ENCODE measurements at places on chromosomes 1 and 21.

DNA sequence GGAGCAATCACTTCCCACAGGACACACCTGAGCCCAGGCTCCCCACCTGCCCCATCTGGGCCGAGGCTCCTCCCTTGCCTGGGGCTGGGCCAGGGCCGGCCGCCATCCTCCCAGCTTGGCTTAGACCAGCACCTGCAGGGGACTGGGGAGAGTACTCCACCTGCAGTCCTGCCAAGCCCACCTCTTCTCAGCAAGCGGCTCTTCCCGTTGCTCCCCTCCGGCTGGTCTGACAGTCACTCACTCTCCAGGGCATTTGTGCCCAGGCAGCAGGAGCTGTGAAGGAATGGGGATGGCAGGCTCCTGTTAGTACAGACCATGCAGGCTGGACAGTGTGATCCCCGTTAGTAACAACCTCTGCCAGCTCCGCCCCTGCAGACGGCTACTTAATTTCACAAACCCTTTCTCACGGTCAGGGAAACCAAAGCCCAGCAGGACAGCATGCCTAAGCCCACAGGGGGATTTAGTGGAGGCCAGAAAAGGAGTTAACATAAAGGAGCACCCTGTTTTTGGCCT is at the start of gene FYB2:
FYB2 (minus strand) TSS at position 18 of the 513 bp plus-strand sequence. CDS start 114 bp downstream, outside the sequence.
- DNase-seq, result no peak

DNA sequence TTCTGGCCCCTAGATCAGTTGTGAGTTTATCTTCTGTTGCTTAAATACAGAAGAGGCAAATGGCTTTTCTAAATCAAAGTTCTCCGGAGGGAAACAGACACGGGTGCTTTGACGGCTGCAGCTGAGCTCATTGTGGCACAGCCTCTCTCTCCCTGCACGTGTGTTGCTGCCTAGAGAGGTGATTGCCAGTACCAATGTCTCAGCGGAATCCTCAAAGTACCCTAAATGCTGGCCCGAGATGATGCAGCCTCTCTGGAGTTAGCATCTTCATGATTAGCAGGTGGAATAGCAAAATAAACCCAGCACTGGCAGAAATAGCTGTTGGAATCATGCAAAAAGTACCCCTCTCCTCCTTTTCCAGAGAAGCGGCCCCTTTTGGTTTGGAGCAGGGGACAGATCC is 192.2 kb downstream of the PRDM2 start:
- no peak for DNase-seq

DNA sequence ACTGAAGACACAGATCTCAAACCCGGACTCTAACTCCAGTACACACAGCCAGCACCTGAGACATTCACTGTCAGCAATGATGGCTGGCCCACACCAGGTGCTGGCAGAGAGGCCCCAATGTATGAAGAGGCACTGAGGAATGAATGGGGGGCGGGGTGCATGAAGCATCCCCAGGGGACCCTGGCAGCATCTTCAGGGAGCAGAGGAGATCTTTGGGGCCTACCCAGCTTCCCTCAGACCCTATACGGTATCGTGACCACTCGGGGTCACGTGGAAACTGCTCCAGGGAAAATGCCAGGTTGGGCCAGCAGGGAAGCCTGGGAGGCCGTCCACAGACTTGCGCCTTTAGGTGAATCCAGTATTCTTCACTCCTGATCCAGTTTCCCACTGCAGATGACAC is 84.3 kb downstream of the NPHP4 start:
- no peak for DNase-seq

DNA sequence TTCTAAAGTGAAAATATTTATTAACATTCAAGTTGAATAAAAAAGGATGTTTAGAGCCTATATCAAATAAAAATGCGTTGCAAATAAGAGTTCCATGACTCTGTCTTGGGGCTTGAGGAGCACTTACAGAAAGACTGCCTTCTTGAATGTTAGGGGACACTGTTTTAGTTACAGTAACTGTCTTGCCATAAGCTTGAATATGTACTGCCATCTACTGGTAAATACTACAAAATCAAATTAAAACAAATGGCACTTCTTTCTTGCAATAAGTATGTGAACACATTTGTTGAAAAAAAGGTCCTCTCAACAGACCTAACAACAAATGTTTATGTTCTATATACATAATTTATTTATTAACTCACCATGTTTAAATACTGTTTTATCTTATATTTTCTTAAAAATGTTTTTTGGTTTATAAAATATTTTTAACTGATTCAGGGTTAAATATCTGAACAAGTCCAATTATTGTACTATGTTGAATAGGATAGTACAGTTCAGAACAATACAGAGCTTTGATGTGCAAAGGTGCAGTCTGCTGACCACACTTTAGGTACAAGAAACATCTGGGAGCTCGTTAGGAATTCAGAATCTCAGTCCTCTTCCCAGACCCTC is 199.5 kb downstream of the LRRIQ3 start:
- peak; percentile 52 for DNase-seq

DNA sequence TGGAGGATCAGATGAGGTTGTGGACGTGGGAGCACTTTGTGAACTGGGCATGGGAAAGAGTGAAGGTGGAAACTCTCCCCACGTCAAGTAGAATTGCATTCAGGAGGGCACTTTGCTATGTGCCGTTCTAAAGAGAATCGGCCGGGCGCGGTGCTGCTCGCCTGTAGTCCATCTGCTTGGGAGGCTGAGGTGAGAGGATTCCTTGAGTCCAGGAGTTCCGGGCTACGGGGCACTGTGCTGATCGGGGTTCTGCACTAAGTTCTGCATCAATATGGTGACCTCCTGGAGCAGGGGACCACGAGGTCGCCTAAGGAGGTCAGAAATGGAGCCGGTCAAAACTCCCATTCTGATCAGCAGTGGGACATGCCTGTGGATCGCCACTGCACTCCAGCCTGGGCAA is 141.9 kb downstream of the PEX14 start:
- no peak for DNase-seq

GRCh38 chr1:14961661-14962267 is 191.8 kb upstream of the TMEM51 start:
- DNase-seq, result no peak

DNA sequence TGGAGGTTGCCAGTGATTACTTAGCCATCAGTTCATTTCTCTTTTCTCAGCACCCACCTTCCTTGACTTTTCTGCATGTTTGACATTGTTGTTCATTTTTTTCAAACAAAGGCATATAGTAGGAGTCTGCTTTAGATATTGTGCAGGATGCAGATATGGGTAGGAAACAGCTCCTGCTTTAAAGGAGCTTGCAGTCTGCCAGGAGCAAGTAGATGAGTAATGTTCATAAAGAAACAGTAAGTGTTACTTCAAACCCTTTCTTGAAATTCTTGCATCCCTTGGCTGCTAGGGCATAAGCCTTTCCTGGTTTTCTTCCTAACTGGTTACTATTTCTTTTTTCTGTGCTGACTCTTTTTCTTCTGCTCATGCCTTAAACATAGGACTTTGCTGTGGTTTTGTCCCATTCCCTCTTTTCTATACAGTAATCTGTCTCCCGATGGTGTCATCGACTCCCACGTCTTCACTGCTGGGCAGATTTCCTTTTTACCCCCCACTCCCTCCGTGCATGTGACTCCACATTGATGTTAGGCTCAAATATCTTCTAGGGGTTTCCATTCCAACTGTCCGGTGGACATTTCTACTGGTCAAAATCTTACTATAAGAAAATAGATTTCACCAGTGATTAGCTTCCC is 20.4 kb downstream of the PTGFRN start:
- no peak for DNase-seq

GRCh38 chr1:206059355-206059915 is 6.5 kb downstream of the RHEX start:
- no peak for DNase-seq

GRCh38 chr1:47703981-47704596 is 266.2 kb downstream of the FOXD2 start:
- DNase-seq, result peak; percentile 57

DNA sequence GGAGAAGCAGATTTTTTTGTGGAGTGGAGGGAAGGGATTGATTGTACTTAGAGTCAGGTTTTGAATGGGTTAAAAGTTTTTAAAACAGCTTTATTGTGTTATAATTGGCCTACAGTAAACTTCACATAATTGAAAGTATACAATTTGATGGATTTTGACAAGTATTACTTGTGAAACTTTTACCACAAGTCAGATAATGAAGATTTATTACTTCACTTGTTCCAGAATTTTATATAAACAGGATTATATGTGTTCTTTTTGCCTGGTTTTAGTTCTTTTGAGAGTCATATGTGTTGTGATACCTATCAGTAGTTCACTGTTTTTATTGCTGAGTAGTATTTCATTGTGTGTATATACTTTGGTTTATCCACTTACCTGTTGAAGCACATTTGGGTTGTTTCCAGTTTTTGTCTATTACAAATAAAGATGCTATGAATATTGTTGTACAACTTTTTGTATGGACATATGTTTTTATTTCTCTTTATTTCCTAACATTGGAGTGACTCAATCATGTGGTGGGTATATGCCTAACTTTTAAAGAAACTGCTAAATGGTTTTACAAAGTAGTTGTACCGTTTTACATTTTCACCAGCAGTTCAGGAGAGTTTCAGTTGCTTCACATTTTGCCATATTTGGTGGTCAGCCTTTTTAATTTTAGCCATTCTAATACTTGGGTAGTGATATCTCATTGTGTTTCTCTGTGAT is 71.0 kb downstream of the DYRK1A start:
- DNase-seq, result no peak

DNA sequence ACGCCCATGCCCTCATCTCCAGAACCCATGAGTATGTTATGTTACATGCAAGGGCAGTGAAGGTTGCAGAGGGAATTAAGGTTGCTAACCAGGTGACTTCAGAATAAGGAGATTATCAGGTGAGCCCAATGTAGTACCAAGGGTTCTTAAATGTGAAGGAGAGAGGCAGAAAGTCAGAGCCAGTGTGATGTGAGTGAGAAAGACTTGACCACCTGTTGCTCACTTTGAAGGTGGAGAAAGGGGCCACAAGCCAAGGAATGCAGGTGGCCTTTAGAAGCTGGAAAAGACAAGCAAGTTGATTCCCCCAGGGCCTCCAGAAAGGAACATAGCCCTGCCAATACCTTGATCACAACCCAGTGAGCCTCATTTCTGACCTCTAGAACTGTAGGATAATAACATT is 84.7 kb upstream of the CLDN14 start:
- no peak for DNase-seq

DNA sequence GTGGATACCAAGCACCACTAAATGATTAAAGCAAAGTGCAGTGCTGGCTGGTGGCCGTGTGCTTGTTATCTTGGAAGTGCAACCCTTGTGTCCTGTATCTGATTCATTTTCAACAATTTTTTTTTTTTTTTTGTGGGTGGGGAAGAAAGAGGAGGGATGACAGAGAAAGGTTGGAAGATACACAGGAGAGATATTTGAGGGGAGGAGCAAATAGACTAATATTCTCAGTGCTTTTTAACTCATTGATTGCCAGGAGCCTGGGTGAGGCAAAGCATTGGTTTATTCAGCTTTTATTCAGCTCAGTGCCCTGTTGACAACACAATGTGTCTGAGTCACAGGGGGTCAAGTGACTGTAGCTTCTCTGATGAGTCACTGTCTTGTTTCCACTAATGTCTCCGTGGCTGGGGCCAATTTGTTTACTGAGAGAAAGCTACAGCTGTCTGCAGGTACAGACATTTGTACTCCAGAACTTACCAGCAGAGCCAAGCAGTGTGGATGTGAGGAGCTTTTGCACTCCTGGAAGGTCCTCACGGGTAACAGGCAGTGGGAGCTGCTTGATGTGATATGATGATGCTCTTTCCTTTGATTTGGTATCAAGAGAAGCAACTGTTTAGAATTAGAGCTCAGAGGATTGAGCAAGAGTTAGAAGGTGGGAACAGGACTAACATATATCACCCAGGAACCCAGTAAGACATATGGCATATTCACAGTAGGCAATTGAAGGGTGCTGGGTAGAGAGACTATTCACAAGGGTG is 23.6 kb upstream of the DNM3 start:
- no peak for DNase-seq

GRCh38 chr1:72013161-72013560 is 269.2 kb downstream of the NEGR1 start:
- DNase-seq, result no peak

- DNase-seq, result no peak
These were observed 8.7 kb downstream of the NFASC start for GRCh38 chr1:204879351-204879750.

- DNase-seq, result no peak
These were observed 41.6 kb upstream of the GRHL3 start for GRCh38 chr1:24277420-24278169.

DNA sequence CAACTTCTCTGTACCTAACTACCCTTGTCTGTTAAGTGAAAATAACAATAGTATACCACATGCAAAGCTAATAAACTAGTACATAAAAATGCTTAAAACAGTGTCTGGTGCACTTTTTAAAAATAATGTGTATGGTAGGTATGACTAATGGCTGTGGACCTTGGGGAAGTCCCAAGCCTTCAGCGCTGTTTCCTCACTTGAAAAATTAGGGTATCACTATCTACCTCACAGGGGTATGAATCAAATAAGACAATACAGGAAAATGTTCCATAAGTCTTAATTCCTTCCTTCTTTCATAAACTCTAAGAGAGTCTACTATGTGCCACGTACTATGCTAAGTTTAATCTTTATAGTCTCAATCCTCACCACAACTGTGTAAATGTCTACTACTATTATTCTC is 32.0 kb downstream of the EGLN1 start:
- DNase-seq, result no peak

DNA sequence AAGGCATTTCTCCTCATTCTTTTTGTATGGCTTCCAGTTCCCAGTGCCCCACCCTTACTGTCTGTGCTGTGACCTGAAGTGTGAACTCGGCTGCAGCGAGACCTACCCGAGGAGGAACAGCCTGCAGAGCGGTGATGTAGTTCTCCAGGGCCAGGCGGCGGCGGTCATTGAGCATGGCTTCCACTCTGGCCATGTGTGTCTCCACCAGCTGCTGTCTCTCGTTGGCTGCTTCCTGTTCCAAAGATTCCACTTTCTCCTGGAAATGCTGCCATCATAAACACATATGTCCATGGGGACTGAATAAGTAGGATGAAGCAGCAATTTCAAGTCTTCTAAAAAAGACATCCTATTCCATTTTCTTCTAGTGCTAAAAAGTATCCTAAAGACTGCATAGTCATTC is 195.6 kb downstream of the APP start:
- DNase-seq, result no peak

DNA sequence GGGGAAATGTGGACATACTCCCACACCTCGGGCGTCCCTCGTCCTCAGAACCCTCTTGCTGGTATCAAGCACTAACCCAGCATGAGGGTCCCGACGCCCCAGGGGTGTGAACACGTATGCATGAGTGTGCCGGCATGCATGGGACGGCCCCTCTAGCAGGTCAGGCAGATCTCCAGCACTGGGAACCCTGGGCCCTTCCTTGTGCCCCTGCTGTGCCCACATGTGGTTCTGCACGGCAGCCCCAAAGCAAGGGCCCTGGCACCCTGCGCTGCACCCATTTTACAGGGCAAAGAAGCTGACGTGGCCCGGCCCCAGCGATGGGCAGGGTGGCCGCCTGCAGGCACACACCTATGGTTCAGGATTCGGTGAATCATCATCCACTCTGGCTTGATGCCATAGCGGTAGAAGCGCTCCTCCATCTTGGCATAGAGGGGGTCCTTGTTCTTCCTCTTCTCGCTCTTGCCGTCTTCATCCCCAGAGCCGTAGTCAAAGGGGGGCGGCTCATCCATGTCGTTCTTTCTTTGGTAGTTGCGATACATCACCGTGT is 34.2 kb downstream of the CHD5 start:
- no peak for DNase-seq
